ENCODE measurements at places on chromosomes 5 and 9.

GRCh38 chr9:137828527-137829259 lies 48.9 kb upstream of the CACNA1B start:
- ATAC-seq: no peak

DNA sequence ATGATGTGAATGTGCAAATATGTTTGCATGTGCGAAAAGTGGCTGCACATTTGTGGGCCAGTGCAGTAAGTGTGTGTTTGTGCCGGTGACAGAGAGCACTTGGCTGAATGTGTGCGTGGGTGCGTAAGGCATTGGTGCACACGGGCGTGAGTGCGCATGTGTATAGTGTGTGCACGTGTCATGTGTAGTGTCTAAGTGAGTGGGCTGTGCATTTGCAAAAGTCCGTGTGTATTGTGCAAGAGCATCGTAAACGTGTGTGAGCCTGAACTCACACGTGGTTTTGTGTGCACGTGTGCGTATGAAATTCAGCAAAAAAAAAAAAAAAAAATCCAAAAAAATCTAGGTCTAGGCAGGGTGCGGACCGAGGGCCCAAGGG lies 6.5 kb upstream of the EBF1 start:
- ATAC-seq: peak; percentile 47

DNA sequence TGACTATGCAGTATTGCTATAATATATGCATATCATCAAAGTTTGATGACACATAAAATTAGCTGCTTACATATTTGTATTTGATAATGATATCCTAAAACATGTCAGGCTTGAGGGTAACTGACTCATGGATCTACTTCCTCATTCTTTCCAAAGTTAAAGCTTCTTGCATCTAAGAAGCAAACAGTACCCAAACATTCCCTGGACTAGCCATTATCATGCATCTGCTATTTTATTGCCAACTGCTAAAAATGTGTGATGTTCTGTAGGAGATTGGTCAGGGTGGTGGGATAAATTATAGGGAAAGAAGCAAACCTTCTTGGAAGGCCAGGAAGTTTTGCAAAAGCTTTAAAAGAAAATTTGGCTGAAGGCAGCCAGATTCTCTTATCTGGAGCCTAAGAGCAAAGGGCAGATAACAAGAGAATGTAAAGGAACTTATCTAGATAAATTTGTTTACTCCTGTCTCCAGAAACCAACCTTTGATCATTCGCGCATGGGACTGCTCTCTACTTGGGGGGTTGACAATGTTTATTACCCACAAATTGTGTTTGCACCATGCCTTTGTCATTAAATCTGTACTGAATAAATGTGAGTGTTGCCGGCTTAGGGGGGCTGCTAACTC lies 604.1 kb upstream of the TLE4 start:
- no peak for ATAC-seq

DNA sequence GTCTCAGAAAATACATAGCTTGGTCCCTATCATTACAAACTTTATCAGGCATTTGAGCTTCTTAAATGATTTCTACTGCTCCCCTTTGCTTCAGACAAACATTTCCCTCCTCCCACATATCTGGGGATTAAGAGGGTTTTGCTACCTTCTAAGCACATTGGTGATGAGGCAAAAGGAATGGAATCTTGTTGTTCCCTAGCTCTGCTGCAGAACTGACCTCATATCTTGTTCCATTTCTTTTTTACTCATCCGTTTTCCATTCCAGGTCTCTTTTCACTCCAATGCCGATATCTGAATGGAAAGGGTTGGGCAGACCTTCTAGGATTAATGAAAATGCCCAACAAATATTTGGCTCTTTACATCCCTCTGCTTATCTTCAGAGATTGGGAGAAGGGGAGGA lies 444.6 kb downstream of the ZNF608 start:
- no peak for ATAC-seq

- ATAC-seq: peak; percentile 50
Measured at GRCh38 chr5:150410524-150411244, 2.0 kb downstream of the CD74 start.

DNA sequence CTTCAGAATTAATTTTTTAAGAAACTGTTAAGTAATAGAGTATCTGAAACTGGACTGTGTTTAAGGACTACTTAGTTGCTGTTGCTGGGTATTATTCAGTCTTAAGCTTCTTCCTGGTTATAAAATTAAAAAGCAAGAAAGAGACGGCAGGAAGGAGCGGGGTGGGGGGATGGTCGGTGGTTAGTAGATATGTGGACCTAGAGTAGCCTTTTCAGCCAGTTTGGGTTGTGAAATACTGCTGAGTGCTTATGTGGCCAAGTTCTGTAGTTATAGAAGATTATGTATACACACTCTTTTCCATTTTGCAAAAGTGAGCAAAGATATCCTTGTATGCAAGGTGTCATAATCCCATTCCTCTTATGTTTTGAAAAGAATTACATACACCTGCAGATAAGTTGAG lies 28.5 kb downstream of the TRIO start:
- ATAC-seq: no peak

DNA sequence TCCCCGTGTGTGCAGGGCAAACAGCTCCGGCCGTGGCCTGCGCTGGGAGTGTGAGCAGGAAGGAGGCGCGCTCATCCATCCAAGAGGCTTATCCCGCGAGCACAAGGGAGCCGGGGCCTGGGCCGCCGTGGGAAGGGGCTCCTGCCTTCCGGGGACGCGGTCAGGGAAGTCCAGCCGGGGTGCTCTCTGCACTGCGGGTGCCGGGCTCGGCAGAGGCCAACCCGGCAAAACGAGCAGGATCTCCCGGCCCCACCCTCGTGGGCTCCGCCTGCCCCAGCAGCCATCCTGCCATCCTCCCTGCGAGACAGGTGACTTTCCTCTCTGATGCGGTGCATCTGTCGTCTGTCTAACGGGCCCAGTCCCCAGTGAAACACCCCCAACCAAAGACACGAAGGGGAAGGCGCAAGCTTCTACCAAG lies 244.2 kb downstream of the AUH start:
- no peak for ATAC-seq

DNA sequence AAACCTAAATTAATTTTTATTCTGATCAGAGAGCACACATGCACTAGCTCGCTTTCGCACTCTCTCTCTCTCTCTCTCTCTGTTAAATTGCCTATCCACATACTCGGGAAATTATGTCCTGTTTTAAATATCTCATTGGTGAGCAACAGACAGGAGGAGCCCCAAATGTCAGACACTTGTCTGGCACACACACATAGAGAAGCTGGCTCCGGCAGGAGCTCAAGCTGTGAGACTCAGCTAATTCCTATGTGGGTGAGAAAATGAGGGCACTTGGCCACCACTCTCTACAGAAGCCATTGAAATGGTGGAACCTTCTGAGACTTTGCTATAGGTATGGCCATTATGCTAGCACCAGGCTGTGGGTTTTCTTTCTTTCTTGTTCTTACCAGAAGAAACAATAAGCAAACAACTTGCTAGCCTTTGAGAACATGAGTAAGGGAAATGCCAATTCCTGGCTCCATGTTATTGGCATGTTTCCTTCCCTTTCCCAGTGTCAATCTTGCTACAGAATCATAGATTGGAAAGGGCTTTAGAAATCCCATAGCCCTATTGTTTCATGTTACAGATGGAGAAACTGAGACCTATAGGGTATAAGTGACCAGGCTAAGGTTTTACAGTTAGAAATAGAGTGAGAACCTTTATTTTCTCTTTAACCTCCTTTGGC lies 9.0 kb downstream of the RFX3 start:
- no peak for ATAC-seq

- ATAC-seq: no peak
Measured at GRCh38 chr5:125180231-125180829, 433.9 kb upstream of the ZNF608 start.

DNA sequence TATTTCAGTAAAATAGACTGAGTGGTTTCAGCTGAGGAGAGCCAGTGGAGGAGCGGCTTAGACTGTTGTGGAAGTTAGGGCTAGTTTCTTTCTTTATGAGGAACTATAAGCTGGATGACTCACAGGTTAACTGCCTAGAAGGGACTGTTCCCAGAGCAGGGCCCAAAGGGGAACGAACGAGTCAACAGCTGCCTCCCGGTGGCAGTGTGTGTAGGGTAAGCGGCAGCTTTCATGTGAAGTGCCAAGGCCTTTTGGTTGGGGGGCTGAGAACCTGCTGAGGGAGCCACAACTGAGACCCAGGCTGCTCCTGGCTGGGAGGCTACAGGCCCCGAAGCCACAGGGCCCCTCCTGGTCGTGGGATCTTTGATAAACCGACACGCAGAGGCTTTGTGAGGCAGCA lies 7.0 kb downstream of the SQSTM1 start:
- peak; percentile 98 for ATAC-seq

- no peak for ATAC-seq
Measured at GRCh38 chr5:1497795-1498622, 25.8 kb downstream of the LPCAT1 start.

- no peak for ATAC-seq
Measured at GRCh38 chr5:99879791-99880511, 655.2 kb upstream of the FAM174A start.

GRCh38 chr9:91162784-91163443 lies 198.8 kb downstream of the AUH start:
- peak; percentile 68 for ATAC-seq

DNA sequence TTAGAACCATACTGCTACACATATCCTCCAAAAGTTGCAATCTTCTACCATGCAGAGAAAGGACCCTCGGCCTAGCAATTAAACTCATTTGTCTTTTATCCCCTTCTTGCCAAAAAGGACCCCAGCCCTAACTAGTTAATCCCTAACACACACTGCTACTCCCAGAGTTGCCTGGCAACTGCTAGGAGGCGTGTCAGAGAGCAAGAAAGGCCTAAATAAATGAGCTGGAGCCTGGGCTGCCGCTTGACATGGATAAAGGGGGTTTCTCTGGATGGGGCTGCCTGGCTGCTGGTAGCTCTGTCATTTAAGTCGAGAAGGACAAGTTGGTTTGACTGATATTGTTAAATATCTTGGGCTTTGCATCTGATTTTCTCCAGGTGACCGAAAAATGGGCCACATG lies 194.8 kb downstream of the CRB2 start:
- ATAC-seq: no peak

GRCh38 chr5:23507278-23507685 lies at the start of gene PRDM9:
Gene PRDM9 (plus strand): TSS chr5:23507609. CDS start chr5:23509034, 1,425 bp downstream.
- peak; percentile 35 for ATAC-seq

GRCh38 chr9:2727966-2728613 lies 10.8 kb downstream of the KCNV2 start:
- ATAC-seq: peak; percentile 45

DNA sequence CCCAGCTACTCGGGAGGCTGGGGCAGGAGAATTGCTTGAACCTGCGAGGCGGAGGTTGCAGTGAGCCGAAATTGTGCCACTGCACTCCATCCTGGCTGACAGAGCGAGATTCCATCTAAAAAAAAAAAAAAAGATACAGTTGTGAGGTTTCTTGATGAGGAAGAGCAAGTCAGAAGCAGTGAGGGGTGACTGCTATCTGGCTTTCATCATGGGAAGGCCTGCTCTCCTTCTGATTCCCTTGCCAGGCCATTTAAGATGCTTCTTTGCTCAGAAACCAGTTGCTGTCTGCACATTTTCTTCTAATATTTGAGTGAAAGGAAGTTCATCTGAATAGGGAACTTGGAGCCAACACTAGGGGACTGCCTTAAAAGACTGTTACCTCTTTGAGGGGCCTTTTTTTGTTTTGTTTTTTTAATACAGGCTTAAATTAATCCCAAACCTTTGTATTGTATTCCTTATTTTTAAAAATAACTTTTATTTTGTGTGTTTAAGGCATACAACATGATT lies 201.9 kb downstream of the ARHGAP26 start:
- ATAC-seq: no peak

DNA sequence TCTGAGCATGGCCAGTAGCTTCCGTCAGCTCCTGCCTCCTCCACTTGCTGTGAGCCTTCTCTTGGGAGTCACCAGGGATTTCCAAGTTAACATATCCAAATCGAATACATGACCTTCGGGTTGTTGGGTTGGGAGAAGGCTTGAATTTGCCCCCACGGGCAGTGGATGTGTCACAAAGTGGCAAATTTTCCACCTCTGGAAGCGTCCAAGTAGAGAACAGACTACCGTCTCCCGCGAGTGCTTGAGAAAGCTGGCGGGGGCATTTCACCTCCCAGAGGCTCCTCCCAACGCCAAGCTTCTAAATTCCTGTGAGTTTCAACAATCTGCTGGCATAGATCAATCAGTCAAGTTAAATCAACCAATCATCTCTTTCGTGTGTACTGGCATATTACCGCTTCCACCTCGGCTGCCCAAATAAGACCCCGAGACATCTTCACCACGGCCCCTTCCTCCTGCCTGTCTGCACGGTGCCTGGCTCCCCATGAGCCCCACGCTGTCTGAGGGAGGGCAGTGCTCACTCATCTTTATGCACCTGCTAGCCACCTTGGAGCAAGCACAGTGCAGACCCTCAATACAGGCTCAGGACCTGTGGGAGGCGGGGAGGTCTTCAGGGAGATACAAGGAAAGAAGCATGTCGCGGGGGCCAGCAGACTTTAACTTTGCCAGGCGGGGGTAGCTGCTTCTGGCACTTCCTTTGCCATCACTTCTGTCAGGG lies 79.1 kb downstream of the MRPL36 start:
- no peak for ATAC-seq

DNA sequence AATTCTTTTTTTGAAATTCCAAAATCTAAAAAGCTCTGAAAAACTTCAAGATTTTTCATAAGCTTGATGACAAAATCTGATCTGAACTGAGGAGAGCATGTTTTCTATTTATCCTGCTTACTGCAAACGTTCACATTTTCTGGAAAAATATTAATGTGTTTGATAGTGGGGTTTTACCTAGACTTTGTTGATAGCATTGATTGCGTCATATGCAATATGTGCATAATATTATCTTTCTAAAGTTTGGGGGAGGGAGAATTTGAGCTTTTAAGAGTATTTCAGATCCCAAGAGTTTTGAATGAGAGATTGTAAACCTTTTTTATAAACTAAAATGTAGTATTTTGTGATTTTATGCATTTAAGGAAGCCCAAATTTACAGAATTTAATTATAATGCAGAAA lies 62.8 kb upstream of the CDH6 start:
- no peak for ATAC-seq

GRCh38 chr5:1118738-1119137 lies 6.9 kb upstream of the SLC12A7 start:
- ATAC-seq: peak; percentile 20

GRCh38 chr5:157743163-157744050 lies at the start of gene LSM11:
Gene LSM11 (plus strand): TSS chr5:157743712. CDS start chr5:157743751, 39 bp downstream.
- ATAC-seq: peak; percentile 94

GRCh38 chr5:776862-777711 lies 7.4 kb downstream of the ZDHHC11B start:
- ATAC-seq: no peak

- ATAC-seq: no peak
Measured at GRCh38 chr9:103574056-103574455, 520.1 kb upstream of the SMC2 start.

Data from activated T-helper 17 cell treated with anti-CD3 and anti-CD28 coated beads, Interleukin-2, amount 50 U/mL, for 72 hours (primary cell).